Occipital lobe (tissue), 3 donors: ENCODE measurements at places on chromosomes 2 and 18.

GRCh38 chr2:74429487-74430451, 8.2 kb downstream of the WDR54 start:
- no peak for DNase-seq

DNA sequence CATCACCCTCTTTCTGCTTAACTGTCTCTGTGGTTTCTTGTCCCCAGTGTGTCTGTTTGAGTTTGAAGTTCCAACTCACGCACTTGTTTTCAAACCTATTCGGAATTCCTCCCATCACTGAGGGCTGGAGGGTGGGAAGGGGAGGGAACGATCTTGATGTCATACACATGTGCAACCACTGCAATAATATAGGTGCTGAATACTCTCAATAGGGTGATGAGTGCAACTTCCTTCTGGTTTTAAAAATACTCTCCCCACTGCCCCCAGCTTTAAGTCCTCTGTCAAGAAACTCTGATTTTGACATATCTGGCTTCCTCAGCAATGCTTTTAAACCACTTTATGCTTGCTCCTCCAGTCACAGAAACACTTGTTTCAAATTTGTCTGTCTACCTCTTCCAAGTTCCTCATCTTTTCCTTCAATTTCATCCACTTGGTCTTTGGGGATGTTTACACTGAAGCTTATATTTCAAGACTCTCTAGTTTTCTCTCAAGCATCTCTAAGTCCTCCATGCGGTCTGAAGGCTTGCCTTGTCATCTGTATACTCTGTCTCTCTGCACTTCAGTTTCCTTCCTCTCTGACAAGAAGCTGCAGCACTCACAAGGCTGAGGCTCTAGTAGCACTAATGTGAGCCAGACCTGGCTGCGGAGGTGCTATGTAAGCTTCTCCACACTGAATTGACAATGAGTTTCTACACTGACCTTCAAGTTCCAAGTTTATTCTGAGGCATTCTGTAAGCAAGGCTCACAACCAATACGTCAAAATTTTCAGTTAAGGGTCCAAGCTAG, 422.3 kb downstream of the ZEB2 start:
- DNase-seq: no peak

- DNase-seq: no peak
Observed at GRCh38 chr18:22165049-22165602, 4.3 kb upstream of the GATA6 start.

- DNase-seq: no peak
Observed at GRCh38 chr2:159128191-159128590, 158.3 kb downstream of the WDSUB1 start.

GRCh38 chr18:60663060-60663989, 290.8 kb upstream of the MC4R start:
- no peak for DNase-seq

DNA sequence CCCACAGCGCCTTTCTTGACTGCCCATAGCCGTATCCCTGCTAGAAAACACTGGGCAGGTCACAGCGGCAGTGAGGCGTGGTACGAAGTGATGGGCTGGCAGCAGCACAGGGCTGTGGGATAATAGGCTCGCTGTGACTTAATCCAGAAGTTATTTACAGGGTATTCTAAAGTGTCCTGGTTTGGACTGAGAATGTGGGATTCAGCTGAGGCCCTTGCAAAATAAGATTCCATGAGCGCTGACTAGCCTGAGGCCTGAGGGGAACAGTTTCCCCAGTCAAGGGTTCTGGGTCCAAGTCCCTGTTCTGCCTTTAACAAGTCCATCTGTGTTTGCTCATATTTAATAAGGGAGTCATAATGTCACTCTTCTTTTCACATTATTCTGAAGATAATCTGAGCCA, 34.6 kb downstream of the SETBP1 start:
- no peak for DNase-seq

DNA sequence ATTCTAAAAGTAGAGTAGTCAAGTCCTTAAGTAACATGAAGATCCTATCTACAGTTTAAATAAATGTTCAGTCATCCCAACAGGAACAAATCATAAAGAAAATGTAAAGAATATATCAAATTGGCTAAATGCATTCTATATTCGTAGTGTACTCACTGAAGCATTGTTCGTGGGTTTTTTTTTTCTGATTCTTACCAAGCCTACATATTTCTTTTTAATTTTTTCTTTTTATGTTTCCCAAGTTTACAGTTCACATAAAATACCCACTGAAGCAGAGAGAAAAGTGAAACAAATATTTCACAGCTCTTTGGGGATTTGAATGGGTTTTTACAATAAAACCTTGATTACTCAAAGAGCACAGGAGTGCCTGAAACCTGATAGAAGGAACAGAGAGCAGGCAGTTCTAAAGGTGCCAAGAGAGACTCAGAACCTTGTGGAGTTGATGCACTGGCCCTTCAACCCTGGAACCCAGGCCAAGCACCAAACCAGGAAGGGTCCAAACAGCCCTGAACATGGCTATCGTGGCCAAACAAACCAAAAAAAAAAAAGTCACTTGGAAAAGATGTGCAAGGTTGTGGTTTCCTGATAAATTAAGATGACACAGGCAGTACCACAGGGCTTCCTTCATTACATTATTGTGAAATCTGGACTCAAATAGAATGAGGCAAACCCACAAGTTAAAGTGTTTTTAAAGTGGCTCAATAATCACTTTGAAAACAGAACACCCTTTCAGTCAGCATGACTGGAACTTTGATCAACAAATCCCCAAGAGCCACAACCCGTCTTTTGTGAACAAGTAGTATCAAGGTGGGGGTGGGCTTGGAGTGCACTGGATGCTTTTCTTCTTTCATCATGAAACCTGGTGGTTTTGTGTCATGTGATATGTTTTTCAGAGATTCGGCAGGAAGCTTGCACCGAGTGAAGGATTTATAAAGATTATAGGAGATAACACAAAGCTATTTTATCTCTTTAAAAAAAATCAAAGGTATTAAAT, 245.0 kb upstream of the FN1 start:
- DNase-seq: no peak

DNA sequence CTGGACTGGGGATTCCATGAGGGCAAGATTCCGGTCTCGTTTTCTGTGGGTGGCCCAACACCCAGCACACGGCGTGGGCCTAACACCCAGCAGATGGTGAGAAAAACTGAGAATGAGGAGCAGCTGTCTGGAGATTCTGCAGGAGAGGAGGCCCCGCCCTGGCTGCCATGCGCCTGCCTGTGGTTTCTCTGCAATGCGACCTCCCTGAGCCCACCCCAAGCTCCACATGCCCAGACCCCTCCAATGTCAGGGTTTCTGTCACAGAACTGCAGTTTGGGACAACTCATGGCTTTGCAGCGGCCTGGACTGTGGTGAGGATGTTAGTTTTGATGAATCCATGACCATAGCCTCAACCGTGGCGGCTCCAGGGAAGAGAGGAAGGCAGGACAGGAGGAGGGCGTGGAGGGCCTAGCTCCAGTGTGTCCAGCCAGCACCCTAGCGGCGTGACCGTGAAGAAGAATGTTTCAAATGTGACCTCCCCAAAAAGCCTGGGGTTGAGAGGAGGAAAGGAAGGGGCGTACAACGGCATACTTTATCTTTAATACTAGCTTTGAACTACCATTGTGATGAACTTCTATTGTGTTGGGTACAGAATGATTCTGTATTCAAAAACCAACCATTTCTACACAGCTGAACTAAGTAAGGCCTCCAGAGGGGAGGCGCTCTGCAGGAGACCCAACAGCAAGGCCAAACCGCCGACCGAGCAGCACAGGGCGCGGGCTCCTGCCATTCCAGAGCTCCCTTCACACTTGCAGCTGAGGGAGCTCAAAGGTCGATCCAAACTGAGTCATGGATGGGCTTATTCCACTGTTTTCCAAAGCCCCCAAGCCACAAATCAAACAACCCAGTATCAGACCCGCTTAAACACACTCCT, 3.4 kb downstream of the PXDN start:
- DNase-seq: no peak

- DNase-seq: peak; percentile 56
Observed at GRCh38 chr2:1742681-1743395, 1.5 kb downstream of the PXDN start.

- DNase-seq: no peak
Observed at GRCh38 chr2:235216901-235217300, 265.1 kb downstream of the SH3BP4 start.

GRCh38 chr2:46634905-46635304, 155.5 kb downstream of the TMEM247 start:
- DNase-seq: no peak

GRCh38 chr2:239339726-239340601, 60.9 kb downstream of the HDAC4 start:
- DNase-seq: no peak

DNA sequence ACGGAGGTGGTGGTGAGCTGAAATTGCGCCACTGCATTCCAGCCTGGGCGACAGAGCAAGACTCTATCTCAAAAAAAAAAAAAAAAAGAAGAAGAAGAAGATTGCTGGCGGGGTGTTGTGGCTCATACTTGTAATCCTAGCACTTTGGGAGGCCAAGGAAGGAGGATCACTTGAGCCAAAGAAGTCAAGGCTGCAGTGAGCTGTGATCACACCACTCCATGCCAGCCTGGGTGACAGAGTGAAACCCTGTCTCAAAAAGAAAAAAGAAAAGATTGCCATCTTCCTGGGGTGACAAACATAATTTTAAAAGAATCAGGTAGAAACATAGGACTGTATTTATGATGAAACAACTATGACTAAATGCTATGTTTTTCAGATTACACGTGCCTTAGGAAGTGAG, 55.1 kb upstream of the EML4 start:
- no peak for DNase-seq

GRCh38 chr2:181962142-181962541, 23.5 kb upstream of the PPP1R1C start:
- no peak for DNase-seq

DNA sequence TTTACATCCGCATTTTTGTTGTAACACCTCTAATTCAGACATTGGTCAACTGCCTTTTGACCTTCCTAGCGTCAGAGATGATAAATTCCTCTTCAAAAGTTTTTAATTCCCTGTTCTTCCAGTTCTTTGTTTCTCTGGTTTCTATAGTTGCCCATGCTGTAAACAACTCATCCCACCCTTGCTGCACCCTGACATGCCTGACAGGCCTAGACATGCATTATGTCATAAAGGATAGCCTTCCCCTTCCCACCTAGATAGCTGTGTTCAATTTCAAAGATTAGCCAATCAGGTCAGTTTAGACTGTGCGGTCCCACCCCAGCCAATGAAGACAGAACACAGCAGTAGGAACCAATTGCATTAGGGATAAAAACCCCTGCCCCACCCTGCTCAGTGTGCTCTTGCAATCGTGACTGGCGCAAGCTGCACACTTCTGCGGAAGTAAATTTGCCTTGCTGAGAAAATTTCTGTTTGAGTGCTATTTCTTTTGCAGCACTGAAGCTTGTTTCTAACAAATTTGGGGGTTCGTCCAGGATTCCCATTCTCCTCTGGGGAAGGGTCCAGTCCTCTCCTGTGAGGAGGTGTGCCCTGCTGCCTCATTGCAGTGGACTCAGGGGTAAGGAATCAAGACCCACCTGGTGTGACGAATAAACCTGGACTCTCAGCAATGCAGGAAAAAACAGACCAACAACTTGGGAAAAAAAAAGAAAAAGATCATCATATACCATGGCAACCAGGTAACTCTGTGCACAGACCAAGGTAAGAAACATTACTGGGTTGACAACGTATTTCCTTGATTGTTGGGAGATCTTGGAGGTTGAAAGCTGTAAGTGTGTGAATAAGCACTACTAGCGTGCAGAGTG, 9.1 kb upstream of the SAP130 start:
- DNase-seq: no peak

DNA sequence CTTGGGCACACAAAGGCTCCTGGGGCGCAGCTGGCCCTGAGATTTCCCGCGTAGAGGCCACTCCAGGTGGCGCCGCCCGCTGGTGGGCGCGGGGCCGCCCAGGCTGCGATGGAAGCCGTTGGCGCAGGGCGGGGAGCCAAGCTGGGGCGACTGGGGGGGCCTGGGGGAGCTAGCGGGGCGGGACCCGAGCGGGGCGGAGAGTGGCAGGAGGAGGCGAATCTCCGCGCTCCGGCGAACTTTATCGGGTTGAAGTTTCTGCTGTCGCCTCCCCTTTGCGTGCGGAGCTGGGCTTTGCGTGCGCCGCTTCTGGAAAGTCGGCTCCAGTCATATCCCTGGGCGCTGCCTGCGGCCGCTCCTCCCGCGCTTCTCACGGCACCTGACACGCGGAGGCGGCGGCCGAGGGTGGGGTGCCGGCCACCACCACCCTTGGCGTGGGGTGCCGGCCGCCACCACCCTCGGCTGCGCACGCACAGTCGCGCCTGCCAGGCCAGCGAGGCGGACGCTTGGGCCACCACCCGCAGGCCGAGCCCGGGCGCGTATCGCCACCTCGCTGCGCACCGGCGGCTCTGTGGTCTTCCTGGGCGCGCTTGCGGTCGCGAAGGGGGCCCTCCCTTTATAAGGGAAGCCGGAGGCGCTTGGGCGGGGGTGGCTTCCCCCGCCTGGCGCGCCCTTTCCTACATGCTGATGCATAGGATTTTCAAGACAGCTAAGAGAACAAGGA, 919 bp upstream of the CYP1B1 start:
- no peak for DNase-seq

GRCh38 chr18:74818516-74819175, 221.0 kb downstream of the ZNF407 start:
- no peak for DNase-seq

GRCh38 chr18:9838144-9838877, 47.5 kb upstream of the TXNDC2 start:
- DNase-seq: no peak

GRCh38 chr2:162143969-162144368, 8.1 kb downstream of the GCG start:
- DNase-seq: no peak

- DNase-seq: peak; percentile 38
Observed at GRCh38 chr2:106858810-106859209, 27.2 kb downstream of the ST6GAL2 start.

DNA sequence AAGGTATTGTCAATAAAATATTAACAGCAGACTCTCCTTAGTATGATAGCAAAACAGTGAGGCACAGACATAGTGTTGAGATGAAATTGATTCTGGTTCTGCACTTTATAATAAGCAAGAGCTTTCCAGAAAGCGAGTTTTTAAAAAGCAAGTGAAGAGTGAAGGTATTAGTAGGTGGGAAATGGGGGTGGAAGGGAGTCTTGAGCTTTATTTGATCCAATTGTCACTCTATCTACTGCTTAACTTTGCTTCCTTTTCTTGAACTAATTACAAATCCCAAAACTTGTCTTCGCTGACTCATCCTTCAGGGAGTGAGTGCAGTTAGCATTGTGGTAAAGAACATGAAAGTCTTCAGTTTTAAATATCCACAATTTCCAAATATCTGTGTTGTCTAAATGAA, 120.6 kb upstream of the BOD1L2 start:
- no peak for DNase-seq

GRCh38 chr18:55853268-55853667, 265.3 kb upstream of the TCF4 start:
- DNase-seq: no peak
